Heart left ventricle (tissue), 16 donors: ENCODE measurements at places on chromosomes 3 and 15. TPM values are rescaled to one million over a fixed set of nuclear protein-coding genes. Genes with fewer than 3 reads are reported as not detected.

CDHR4 gene
- total RNA-seq, result not detected

RBP2 gene
- total RNA-seq, result not detected

GRCh38 chr15:89652131-89652530 lies 3.1 kb downstream of the KIF7 start:
- DNase-seq, result peak; percentile 2
- no peaks in the 10 kb centered on the region for H3K36me3 ChIP-seq
- H3K27me3 ChIP-seq, result peaks cover 5% of the 10 kb centered on the region
- H3K27ac ChIP-seq, result no peak overlapping the region
- no peak overlapping the region for H3K4me3 ChIP-seq

DNA sequence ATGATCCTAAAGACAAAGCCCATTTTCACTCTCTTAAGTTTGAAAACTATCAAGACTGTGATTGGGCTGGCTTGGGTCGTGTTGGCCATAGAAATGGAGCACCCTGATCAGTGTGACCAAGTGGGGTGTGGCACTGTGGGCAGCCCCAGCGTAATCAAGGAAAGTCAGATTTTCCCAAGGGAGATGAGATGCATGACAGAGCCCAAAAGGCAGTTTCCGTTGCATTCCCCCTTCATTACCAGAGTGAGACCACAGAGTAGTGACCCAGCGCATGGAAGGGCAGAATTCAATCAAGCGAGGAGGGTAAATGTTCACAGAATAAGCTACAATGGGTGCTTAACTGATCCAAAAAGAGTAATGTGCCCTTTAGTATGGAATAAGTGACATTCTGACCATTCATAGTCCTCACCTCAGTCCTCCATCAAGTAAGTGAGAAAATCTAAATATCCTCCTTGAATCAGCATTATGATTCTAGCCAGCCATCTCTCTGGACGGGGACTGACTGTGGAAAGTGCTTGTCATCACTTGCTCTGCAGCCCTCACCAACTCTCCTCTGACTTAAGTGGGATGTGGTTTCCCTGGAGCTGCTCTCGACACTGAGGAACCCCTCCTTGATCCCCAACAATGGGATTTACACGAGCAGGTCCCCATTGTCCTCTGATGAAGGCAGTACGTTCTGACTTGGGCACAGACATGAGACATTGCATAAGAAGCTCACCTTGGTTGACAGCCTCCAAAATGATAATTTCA lies 430.5 kb downstream of the OCA2 start:
- no peak for DNase-seq
- no peak overlapping the region for H3K27ac ChIP-seq
- no peak overlapping the region for H3K4me3 ChIP-seq
- no peaks in the 10 kb centered on the region for H3K4me1 ChIP-seq
- H3K27me3 ChIP-seq, result no peaks in the 10 kb centered on the region

GRCh38 chr3:29065211-29065785 lies 215.6 kb upstream of the RBMS3 start:
- H3K4me1 ChIP-seq, result no peaks in the 10 kb centered on the region
- no peak overlapping the region for H3K4me3 ChIP-seq
- DNase-seq, result peak; percentile 58
- no peaks in the 10 kb centered on the region for H3K36me3 ChIP-seq
- no peaks in the 10 kb centered on the region for H3K27me3 ChIP-seq

FSTL1 gene
- 265 TPM for total RNA-seq

DNA sequence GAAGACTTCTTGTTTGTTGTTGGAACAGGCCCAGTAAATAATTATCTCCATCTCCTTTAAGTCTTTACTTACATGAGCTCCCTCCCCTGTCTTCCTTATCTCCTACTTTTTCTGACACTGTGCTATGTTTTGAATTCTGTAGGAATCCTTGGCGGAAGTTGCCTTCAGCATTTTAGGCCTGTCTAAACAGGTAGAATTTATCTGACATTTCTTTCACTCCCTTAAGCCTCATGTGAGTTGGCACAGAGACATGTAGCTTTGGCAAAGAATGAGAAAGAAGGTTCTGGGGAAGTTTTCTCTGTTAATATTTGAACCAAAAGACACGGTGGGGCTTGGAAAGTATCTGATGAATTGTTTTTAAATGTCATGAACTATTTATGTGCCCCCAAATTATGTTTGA lies 8.1 kb downstream of the MCTP2 start:
- H3K4me1 ChIP-seq, result no peaks in the 10 kb centered on the region
- no peak overlapping the region for H3K27ac ChIP-seq
- H3K36me3 ChIP-seq, result no peaks in the 10 kb centered on the region

GRCh38 chr3:129387487-129387886 lies 40.9 kb downstream of the EFCAB12 start:
- H3K27me3 ChIP-seq, result no peaks in the 10 kb centered on the region
- no peak overlapping the region for H3K27ac ChIP-seq
- peaks cover 14% of the 10 kb centered on the region for H3K4me1 ChIP-seq
- peaks cover 42% of the 10 kb centered on the region for H3K36me3 ChIP-seq
- no peak for DNase-seq

DNA sequence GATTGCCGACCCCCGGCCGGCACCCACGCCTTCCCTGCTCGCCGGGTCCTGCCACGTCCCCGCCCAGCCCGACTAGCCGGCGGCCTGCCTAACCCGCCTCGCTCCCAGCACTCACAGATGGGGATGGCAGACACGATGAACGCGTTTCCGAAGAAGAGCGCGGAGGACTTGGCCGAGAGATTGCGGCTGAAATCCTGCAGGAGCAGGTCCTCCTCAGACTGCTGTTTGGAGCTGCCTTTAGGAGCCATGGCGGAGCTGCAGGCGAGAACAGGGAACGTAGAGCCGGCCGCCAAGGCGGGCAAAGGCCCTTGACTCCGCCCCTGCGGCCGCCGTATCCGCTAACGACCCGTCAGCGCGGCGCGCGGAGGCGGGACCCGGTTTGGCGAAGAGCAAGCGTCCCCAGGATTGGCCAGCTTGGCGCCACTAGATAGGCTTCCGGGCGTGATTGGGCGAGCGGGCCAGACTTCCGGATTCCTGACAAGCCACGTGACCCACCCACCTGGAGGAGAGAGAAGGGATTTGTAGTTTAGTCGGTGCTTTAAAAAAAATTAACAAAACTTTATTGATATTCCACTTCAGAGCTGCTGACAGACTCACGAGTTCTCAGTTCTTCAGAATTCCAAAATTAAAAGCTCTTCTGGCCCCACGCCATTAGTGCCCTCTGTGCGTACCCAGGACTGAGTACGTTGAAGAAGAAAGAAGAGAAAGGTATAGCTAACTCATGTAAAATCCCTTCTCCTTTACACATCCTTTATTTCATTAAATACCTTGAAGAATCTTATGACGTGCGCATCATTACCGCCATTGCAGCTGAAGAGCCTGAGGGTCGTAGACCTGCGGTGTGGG lies at the start of gene SSR3:
Gene SSR3, minus strand, starts transcription at position 276 of the 846 bp plus-strand sequence. Its CDS starts 28 bp downstream, at position 248.
- peak; percentile 100 for DNase-seq
- peaks cover 30% of the 10 kb centered on the region for H3K36me3 ChIP-seq
- H3K27ac ChIP-seq, result peak within 1 kb of the TSS; percentile 94
- peak within 1 kb of the TSS; percentile 86 for H3K4me3 ChIP-seq

DNA sequence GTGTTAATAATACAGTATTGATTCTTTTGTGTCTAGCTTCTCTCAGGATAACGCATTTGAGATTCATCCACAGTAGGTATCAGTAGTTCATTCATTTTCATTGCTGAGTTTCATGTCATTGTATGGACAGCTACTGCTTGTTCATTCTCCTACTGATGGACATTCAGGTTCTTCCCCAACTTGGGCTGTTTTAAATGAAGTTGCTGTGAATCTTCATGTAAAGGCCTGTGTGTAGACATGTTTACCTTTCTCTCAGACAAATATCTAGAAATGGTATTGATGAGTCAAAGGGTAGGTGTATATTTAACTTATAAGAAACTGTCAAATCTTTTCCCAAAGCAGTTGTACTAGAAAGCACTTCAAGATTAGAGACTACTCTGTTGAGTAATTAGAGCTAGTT lies 26.7 kb downstream of the MCF2L2 start:
- no peak overlapping the region for H3K27ac ChIP-seq
- no peaks in the 10 kb centered on the region for H3K4me1 ChIP-seq
- H3K27me3 ChIP-seq, result no peaks in the 10 kb centered on the region

ZBED2 gene
- not detected for total RNA-seq

PP2D1 gene
- not detected for total RNA-seq

GRCh38 chr3:11186771-11187191 lies 32.5 kb downstream of the HRH1 start:
- H3K27ac ChIP-seq, result no peak overlapping the region
- no peak for DNase-seq
- peaks cover 24% of the 10 kb centered on the region for H3K4me1 ChIP-seq
- H3K4me3 ChIP-seq, result no peak overlapping the region
- no peaks in the 10 kb centered on the region for H3K27me3 ChIP-seq

DNA sequence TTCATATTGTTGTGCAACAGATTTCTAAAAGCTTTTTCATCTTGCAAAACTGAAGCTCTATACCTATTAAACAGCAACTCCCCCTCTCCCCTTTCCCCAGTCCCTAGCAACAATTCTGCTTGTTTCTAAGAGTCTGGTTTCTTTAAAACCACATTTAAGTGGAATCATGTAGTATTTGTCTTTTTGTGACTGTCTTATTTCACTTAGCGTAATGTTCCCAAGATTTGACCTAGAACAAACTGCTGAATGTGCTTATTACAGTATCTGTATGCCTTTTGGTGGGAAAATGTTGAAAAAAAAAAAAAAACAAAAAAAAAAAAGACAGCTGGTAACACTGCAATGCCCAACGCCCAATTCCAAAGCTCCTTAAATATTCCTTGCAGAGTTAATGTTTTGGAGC lies 19.5 kb upstream of the SPESP1 start:
- H3K27ac ChIP-seq, result no peak overlapping the region
- no peak for DNase-seq
- no peak overlapping the region for H3K4me3 ChIP-seq
- no peaks in the 10 kb centered on the region for H3K36me3 ChIP-seq
- no peaks in the 10 kb centered on the region for H3K4me1 ChIP-seq

- no peak overlapping the region for H3K27ac ChIP-seq
- H3K4me3 ChIP-seq, result no peak overlapping the region
- no peaks in the 10 kb centered on the region for H3K4me1 ChIP-seq
- no peaks in the 10 kb centered on the region for H3K27me3 ChIP-seq
These were observed 51.5 kb upstream of the CFAP20DC start for GRCh38 chr3:59101231-59101736.

DNA sequence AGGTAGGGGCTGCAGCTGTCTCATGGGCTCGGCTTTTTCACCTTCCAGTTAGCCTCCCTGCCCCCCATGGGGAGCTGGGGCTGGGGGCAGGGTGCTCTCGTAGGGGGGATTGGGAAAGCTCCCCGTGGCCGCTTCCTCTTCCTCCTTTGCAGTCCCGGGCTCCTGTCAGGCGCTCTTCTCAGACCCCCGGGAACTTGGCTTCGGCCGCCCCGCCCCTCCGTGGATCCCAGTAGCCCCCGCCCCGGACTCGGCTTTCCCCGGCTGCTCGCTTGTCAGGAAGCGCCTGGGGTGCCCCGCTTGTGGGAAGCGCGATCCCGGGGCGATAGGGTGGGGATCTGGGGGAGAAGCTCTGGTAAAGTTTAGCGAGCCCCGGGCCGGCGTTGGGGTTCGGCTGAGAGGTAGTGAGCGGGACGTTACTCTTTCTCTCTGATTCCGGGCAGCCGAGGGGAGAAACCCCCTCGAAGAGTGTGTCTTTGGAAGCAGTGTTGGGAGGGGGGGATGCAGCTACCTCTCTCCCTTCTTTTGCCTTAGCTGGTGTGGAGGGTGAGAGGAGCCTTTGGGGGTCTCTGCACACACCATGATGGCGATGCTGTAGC lies 611 bp downstream of the PIAS1 start:
- H3K36me3 ChIP-seq, result no peaks in the 10 kb centered on the region
- H3K27me3 ChIP-seq, result no peaks in the 10 kb centered on the region
- peak overlapping the region; percentile 66 for H3K4me3 ChIP-seq
- H3K27ac ChIP-seq, result peak overlapping the region; percentile 88
- DNase-seq, result peak; percentile 81

LRRK1 gene
- total RNA-seq, result 1.8 TPM

- H3K4me3 ChIP-seq, result no peak overlapping the region
- H3K27ac ChIP-seq, result no peak overlapping the region
- no peaks in the 10 kb centered on the region for H3K27me3 ChIP-seq
These were observed 3.7 kb downstream of the SEC22C start for GRCh38 chr3:42578054-42578453.

DNA sequence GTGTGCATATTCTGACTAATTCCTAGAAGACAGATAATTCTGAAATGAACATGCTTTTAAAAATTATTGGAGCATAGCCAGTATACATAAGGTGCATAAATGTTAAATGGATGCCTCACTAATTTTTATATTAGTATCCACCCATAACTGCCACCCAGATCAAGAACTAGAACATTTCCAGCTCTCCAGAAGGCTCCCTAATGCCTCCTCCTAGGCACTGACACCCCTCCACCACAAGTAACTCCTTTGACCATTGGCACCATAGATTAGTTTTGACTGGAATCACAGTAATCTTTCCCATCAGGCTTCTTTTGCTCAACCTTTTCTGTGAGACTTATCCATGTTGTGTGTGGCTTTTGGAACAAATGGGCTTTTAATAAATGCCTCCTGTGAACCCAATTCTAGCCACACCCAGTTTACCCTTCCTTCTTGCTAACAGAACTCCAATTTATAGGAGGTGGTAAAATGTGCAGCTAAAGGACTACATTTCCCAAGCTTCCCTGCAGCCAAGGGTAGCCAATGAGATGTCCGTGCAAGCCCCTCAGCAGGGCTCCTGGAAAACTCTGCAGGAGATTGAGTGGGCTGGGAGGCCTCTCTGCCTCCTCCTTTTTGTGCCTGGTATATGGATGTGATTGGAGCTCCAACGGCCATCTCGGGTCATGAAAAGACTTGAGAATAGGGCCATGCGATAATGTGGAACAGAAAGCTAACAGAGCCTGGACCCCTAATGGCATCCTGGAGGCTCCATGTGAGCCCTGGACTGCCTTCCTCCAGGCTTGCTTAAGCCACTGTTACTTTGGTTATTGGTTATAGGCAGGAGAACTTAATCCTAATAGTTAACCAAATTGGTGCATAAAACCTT lies 322.6 kb upstream of the TLE3 start:
- no peak for DNase-seq
- no peaks in the 10 kb centered on the region for H3K36me3 ChIP-seq
- no peaks in the 10 kb centered on the region for H3K27me3 ChIP-seq

DNA sequence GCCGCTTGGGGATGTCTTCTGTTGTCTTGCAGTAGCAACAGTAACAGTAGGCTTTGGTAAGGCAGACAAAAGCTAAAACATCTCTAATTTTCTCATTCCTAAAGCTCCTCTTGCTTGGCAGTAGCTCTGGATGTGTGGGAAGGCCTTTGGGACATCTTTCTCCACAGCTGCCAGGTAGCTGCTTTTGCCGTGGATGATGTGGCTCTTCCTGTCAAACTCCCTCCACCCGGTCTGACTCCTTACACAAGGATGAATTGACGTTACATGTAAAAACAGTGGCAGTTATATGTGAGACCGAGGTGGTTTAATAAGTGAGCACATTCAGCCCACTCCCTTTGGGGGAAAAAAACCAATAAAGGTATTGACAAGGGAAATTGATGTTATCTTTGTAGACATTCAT lies 309.1 kb downstream of the TUSC7 start:
- no peak for DNase-seq
- no peak overlapping the region for H3K4me3 ChIP-seq
- H3K27me3 ChIP-seq, result peaks cover 5% of the 10 kb centered on the region

TTLL13 gene
- total RNA-seq, result 0.14 TPM

- H3K4me1 ChIP-seq, result no peaks in the 10 kb centered on the region
- H3K36me3 ChIP-seq, result peaks cover 8% of the 10 kb centered on the region
- H3K4me3 ChIP-seq, result no peak overlapping the region
These were observed 21.9 kb downstream of the CDV3 start for GRCh38 chr3:133595341-133595740.

GRCh38 chr15:80773122-80773551 lies 6.0 kb upstream of the CEMIP start:
- H3K27ac ChIP-seq, result no peak overlapping the region
- H3K4me1 ChIP-seq, result peaks cover 23% of the 10 kb centered on the region
- no peaks in the 10 kb centered on the region for H3K27me3 ChIP-seq
- DNase-seq, result no peak
- H3K36me3 ChIP-seq, result no peaks in the 10 kb centered on the region

RARRES1 gene
- 17.8 TPM for total RNA-seq
